ENCODE measurements at places on chromosomes 13 and 19.
A peak's percentile ranks its signal among the peaks of the same experiment; 100 is the strongest.

GRCh38 chr19:48962029-48962848, 2.9 kb upstream of the FTL start:
- DNase-seq = no peak

DNA sequence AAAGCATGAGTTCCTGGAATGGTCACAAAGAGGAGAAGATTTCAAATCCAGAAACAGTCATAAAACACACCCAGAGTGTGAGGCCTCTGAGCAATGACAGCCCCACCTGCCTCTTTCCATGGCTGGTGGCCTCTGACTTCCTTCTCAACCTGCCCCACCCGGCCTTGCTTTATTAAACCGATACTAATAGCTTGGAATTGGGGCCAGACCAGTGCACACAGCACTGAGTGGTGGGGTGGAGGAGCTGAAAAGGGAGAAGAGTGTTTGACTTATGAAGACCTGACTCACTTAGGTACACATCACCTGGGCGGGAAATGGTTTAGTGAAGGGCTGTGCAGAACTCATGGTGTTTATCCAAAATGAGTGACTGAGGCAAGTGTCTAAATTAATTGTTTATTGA, 20.7 kb upstream of the CEACAM6 start:
- DNase-seq = no peak

DNA sequence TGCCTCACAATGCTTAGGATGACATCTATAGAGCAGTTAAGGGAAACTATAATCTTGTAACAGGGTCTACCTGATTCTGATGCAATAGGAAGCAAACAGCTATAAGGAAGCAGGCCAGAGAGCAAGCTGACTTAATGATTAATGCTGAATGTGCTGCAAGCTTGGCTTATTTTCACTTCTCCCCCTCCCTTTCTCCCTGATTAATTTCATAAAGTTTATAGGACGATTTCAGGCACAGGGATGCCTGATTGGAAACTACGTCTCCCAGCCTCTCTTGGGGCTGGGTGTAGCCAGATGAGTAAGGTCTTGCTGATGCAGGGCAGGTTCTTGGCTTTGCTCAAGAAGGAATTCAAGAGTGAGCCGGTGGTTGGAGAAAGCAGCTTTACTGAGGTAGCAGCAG, 82.8 kb upstream of the MRI1 start:
- no peak for DNase-seq

DNA sequence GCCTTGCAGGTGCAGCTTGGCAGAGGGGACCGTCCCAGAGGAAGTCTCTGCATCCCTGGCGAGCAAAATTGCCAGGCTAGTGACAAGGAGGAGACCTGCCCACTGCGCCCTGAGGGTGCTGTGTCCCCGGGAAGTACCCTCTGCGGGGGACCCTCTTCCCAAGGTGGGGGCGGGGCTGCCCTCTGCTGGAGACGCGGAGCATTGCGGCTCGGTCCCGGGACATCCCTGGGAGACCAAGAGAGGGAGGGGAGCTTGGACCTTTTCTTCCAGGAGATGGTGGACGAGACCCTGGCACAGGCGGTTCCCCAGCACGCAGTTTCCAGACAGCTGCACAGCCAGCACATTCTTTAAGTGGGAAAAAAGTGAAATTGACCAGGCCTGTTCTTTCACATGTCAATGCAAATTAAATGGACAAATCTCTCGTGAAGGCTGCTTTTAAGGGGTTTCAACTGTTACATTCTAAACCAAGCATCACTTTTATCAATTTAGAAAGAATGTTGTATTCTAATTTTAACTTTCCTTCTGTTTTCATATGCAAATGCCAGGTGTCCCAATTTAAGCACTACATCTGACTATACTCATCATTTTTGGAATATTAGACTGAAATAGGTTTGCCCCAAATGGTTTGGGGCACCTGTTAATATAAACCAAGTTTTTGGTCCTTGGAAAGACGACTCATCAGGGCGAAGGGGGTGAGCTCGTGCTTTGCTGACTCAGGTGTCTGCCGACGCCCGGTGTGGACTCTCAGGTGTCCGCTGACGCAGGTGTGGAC, 60.7 kb downstream of the MCF2L start:
- peak; percentile 25 for DNase-seq

- DNase-seq = no peak
Measured at GRCh38 chr13:79543883-79544282, 62.9 kb downstream of the NDFIP2 start.

DNA sequence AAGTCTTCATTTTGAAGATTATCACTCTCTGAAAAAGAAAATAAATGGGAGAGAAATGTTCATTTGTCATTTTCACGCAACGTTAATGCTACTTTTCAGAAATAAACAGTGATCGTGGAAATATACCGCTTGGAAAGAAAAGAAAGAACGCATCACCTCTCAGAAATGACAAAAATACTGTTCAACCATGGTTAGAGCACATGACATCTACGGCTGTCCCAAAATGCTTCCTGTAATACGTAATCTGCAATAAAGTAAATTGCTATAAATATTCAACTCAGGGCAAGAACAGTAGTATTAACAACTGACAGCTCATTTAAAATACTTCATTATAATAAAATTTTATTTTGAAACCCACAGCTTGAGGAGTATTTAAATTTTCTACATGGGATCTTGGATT, 15.2 kb downstream of the LATS2 start:
- DNase-seq = no peak

- DNase-seq = no peak
Measured at GRCh38 chr19:54506079-54506478, 3.4 kb downstream of the LAIR2 start.

DNA sequence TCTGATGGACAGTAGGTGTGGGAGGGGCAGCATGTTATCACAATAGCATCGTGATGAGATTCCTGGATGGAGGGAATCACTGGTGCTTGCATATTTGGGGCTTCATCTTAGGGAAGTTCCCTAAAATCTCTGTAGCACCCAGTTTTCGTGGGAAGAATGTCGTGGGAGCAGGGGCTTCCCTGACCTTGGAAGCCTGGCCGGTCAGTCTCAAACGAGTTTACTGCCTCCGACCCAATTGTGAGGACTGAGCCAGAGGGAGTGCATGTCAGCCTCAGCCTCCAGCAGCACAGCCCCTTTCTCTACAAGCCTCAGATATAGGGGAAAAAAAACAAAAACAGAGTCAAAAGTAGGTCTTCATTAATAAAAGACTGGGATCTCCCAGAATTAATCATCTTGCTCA, 32.2 kb downstream of the COL4A2 start:
- no peak for DNase-seq

DNA sequence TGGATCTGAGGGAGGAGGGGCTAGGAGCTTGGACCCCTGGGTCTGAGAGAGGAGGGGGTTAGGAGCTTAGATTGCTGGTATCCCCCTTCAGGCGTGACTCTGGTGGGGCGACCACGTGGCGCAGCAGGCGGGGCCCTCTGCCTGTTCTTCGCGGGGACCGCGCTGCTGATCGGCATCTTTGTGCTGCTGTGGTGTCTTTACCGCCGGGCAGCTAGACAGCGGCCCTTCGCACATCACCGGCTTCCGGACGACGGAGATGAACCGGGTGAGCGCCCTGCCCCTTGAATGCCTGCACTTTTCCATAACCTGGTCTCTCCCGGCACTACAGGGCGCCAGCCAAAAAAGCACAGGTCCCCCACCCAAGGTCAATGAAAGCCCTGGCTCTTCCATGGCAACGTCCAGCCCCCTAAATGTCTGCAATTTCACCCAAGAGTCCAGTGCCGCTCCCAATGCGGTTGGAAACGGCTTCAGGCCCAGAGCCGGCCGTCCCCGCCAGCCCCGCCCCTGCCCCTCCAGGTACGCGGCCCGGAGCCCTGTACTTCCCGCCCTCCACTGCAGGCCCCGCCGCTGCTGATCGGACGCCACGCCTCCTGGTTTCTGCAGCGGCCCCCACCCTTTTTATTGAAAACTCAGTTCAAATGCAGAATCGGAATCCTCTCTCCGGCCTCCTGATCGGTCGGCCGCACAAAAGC, 2.8 kb downstream of the GFY start:
- no peak for DNase-seq

DNA sequence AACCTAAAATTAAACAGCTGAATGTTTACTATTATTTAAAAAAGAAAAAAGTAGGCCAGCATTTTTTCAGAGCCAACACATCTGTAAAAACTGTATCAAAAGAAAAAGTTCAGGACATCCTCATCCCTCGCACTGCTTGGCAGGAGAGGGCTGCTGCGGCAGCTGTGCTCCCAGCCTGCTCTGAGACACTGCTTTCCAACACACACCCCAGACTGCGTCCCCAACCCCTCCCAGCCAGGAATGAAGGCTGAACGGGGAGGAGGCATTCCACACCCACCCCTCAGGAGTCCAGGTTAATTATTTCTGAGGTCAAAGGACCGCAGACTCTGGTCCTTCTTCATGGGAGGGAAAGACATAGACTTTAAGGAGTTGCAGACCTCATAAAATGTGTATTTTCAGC, 43.1 kb downstream of the COL4A1 start:
- DNase-seq = no peak

DNA sequence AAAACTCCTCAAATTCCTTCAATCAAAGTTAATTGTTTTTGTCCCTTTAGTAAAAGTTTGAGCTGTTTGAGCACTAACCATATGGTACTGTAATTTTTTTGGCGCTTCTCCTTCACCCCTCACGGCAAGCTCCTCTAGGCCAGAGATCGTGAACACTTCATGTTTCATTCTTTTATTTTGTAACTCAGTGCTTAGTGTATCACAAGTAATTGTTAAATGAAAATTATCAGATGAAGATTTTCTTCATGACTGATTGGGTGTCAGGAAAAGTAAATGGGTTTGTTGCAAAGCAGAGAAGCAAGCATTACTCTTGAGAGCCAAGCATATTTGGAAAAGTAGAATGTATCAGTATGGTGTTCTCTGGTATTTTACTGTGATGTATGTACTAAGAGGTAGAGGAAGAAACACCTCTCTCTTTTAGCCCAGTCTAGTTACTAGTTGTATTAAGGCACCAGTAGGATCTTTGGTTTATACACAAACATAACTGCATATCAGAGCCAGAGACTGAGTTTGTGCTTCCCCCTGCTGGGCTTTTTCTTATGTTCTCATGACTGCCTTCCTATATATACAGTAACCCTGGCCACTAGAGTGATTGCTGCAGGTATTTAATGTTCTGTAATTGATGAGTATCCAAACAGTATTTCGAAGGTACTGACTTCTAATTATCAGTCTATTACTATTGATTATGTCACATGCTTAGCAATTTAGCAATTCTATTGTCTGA, 202.3 kb upstream of the KLHL1 start:
- DNase-seq = peak; percentile 77

DNA sequence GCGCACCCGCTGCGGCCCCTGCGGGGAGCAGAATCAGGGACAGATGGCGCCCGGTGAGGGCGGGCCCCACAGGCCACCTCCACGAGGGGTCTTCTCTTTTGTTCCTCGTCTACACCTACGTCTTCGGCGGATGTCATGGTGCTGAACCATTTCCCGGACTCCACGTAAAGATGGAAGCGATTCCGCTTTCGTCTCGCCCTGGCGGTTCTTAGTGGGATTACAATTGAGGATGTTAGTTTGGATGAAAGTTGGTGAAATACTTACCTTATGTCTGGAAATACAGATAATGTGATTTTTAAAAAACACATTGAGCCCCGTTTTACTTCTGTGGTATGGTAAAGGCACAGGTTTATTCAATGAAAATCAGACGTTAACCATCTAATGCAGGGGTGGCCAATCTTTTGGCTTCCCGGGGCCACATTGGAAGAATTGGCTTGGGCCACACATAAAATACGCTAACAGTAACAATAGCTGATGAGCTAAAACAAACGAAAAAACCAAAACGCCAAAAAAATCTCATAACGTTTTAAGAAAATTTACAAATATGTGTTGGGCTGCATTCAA, 1.4 kb upstream of the ZMYM5 start:
- peak; percentile 42 for DNase-seq

DNA sequence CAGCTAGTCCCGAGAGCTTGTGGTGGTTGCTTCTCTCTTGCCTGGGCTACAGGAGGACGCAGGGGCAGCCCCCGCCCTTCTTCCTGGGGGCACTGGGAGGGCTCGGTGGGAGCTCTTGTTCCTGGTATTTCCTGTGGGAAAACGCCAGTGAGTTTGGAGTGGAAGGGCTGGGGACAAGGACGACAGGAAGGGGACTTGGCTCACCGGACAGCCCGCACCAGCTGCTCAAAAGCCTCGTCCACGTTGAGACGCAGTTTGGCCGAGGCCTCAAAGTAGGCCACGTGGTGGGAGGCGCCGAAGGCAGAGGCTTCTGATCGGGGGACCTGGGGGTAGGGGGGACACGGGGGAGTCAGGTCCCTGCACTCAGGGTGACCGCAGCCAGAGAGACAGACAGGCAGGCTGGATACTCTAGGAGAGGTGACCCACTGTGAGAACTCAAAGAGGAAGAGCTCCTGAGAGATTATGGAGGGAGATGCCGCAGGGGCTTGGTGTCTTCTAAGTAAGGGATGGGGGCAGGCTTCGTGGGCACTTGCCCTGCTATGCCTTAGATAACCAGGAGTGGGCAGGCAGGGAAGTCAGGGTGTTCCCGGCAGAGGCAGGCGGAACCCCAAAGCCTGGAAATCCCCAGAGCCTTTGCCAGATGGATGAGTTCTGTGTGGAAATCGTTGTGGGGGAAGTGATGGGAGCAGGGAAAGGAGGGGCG, 4.3 kb downstream of the RRAS start:
- no peak for DNase-seq

- DNase-seq = peak; percentile 80
Measured at GRCh38 chr19:3665681-3666544, 34.4 kb downstream of the PIP5K1C start.

DNA sequence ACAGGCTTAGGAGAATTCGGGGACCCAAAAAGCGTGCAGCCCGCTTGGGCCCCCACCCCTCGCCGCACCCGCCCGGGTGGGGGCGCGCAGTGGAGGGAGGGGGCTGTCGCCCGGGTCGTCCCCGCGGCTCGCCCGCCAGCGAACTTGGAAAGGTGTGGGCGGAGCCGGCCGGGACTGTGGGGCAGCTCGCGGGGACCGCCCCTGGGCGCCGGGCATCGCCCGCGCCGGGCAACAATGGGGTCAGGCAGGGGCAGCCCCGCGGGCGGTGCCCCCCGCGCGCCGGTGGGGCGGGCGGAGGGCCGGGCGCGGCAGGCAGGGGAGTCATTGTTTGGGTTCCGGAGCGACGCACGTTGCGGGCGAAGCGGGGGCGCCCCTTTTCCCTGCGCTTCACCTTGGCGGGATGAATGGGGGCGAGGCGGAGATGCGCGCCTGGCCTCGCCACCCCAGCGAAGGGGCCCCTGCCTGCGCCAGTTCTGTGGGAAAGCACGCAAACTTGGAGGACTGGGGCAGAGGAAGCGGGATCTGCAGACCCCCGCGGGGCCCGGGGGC, 647 bp upstream of the KLF12 start:
- DNase-seq = peak; percentile 28

- no peak for DNase-seq
Measured at GRCh38 chr19:19587771-19588170, 30.7 kb downstream of the PBX4 start.

DNA sequence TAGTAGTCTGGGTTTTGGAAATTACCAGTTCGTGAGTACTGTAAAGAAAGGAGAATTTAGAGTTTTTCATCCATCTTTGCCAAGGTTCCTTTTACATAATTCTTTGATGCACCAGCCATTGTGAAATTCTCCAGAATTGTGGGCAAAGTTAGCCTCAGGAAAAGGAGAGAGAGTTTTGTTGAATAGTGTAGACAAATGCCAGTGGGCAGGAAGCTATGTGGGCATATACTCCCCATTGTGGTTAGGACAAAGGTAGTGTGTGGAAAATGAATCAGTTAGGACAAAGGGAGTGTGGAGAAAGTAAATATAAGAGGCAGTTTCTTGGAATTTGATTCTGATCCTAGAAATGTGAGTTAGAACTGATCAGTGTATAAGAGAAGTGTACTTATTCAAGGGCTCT, 67.9 kb downstream of the PCCA start:
- no peak for DNase-seq

- DNase-seq = no peak
Measured at GRCh38 chr19:54233941-54234340, 8.6 kb downstream of the LILRA6 start.

- DNase-seq = no peak
Measured at GRCh38 chr19:46413262-46414031, at the start of gene CCDC8. CCDC8 (minus strand) TSS chr19:46413564; CDS start chr19:46412810, 754 bp downstream.
